ENCODE measurements at places on chromosomes 12 and 14.
A peak's percentile ranks its signal among the peaks of the same experiment; 100 is the strongest.

- DNase-seq: no peak
Observed at GRCh38 chr12:65275627-65276026, 2.9 kb upstream of the MSRB3 start.

DNA sequence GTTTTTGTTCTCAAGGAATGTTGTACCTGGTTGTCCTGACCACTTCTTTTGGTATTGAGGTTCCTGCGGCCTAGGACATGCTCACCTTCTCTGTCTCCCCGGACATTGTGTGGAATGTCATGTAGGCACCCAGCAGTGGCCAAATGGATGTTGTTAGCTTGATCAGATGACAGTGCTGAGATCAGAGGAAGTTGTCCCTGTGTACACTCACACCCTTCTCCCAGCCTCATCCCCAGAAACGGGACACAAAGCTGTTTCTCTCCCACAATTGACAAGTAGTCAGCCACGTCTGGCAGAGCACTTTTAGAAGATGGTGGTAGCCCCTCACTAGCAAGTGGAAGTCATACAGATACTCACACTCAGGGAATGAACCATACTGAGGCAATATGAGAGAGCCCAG is 3.0 kb downstream of the PLEKHH1 start:
- no peak for DNase-seq

DNA sequence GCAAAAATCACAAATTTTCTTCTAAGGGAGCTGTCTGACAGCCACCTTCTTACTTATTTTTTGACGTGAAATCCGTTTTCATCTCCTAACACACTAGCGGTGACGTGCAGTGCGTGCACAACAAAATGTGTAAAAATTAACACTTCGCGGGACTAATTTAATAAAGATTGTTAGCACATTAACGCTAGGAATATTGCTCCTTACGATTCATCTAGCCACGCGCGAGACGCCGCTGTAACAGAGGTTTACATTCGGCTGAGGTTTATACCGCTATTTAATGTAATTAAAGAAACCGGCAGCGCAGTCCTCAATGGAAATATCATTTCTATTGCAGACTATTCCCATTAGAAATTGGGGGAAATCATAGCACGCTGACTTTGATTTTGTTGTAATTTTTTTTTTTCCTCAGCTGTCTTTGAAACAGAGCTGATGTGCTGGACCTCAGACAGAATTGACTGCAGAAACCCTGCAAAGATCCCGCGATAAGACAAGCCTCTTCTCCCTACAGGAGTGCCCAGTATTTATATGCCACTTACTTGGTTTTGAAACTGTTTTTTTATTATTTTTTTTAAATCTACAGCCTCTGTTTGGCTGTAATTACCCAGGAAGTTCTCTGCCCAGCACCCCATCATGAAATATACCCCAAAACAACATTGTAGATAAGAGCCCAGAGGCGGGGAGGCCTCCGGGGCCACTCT is 31.2 kb downstream of the BCL11B start:
- no peak for DNase-seq

DNA sequence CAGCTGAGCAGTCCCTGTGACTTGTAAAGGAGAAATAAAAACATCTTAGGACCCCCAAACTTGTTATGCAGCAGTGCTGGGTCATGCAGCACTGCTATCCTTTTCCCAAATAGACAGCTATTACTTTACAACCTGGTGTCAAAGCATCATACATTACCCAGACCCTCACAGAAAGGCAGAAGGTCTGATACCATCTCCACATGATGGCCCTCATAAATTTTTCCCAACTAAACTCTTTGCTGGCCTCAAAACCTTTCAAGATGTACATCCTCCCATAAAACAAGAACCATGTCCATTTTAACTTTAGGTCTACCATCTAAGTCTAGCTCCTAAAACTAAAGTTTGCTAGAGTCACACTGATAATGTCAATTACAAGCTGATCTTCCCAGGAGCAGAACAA is 8.7 kb upstream of the RESF1 start:
- no peak for DNase-seq

GRCh38 chr14:58066115-58066514 is 85.9 kb downstream of the ARMH4 start:
- DNase-seq: no peak

DNA sequence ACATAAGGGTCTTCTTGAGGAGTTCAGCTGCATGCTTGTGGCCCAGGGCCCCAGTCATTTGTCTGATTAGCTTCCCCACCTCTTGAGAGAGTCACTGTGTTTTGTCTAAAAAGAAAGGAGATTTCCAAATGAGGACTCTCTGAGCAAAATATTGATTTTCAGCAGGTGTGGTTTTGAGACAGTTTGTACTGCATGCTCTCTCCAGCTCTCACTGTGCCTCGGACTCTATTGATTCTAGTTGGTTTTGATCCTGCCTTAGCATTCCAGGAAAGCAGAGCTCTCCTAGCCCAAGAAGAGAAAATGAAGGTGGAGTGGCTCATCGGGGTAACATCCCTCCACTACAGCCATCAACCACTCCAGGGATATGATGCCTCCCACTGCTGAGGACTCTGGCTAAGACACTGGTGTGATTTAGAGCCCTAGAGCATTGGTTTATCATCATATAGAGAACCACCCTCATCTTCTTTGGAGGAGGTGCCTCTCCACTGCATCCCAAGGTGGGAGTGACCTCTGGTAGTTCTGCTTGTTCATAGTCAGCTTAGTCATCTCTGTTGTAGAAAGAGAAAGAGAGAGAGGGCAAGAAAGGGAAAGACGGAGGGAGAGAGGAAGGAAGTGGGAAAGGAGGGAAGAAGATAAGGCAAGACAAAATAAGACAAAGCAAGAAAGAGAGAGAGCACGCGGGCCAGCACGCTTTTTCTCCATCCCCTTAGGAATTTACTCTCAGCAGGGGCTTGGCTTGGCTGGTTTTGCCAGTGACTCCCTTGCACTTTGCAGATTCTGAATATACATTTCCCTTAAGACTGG is 365.6 kb downstream of the DPF3 start:
- no peak for DNase-seq

GRCh38 chr14:50400461-50400860 is 3.8 kb upstream of the CDKL1 start:
- DNase-seq: no peak

- peak; percentile 58 for DNase-seq
Observed at GRCh38 chr14:68510201-68511128, 282.4 kb downstream of the ZFP36L1 start.

GRCh38 chr14:54804538-54805041 is 98.0 kb downstream of the GCH1 start:
- DNase-seq: peak; percentile 54

Measured in right atrium auricular region (tissue), 2 donors.